ENCODE measurements at places on chromosomes 2 and 18.
A peak's percentile ranks its signal among the peaks of the same experiment; 100 is the strongest.

DNA sequence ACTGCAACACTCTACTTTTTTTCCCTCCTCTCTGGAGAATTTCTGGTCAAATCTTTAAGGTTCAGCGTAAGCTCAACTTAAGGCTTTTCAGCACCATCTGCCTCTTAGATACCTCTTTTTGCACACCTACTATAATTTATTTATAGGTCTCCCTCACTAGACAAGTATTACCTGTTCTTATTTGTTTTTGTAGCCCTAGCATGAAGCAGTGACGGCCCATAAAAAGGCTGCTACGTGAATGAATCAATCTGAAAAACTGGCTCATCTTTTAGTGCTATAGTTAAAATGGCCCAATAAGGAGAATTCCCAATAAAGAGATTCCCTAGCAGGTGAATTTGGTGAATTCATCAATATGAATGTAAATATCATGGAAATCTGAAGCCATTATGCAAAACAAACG is 6.5 kb downstream of the RNF149 start:
- DNase-seq, result no peak

- DNase-seq, result no peak
Measured at GRCh38 chr18:48139431-48140347, 209.2 kb upstream of the SMAD2 start.

DNA sequence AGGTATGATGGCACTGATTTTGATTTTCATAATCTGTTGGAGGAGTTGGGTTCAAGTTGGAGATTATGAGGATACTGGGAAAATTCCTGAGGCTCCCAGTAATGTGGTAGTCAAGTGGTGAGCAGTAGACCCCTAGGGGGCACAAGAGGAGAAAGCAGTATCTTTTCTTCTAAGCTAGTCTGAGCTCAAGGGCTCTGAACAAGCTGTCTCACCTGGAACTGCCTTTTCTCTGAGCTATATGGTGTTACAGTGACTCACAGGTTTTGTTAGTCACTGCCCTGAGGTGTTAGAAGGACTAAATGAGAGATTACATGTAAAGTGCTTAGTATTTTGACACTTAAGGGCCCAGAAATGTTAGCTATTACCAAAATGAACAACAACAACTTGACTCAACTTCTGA is 42.2 kb downstream of the CD302 start:
- DNase-seq, result no peak

DNA sequence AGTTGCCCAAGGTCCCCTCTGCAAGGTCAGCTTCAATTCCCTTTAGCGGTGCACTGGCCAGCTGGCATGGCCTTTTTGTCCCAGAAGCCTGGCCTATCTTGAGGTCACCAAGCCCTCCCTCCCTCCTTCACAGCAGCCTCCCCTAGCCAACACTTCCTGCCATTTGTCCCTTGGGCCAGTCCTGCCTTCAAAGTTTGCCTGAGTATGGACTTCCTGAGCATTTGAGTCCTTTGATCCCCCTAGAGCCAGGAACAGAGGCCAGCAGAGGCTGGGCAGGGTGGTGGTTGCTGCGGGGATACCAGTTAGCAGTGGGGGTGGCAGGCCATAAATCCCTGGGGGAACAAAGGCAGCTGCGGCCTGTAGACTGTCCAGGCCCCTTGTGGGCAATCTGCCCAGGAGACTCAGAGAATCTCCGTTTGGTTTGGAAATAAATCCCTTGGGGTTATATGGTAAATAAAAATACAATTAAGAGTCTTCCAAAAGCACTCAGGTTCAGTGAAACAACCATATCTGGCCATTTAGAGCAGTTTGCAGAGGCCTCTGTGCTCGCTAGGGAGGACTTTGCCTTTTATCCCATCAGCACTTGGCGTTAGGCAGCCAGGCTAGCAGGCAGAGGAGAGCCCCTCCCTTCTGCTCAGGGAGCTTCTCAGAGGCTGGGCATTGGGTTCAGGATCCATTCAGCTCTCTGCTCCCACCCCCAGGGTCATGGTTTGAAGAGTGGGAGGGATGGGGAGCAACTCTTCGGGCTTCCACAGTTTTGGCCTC is 3.1 kb upstream of the HES6 start:
- DNase-seq, result no peak

GRCh38 chr18:9016633-9017166 is 85.8 kb upstream of the NDUFV2 start:
- DNase-seq, result no peak

DNA sequence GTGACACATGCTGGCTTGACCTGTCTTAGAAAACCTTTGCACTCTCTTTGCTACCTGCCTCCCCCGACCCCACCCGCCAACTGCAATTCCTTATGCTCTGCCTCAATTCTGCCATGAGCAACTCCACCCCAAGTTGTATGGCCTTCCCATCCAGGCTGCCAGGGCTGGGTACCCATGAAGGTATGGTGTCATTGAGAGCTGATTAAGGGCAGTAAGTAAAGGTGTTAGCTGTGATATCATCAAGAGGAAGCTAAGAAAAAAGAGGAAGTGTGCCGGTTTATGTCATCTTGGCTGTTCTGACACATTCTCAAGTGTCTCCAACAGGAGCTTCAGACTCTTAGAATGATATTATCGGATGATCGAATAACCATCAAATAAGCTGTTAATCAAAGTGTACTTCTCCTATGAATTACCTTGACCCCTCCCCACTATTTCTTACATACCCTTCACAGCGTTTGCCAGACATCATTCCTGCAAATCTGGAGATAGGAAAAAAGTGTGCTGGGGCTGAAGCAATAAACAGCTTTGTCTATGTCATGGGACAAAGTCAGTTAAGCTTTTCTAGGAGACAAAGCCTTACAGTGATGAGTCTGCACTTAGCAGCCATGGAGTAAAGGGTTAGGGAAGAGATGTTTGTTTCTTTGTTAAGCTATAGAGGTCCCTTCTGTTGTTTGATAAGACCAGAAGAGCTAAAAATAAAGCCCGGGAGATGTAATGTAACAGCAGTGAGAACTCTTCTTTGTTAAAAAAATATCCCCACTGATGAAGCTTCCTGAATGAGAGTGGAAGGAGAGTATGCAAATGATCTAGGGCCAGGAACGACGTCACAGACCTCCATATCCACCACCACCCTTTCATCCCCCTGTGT is 40.4 kb upstream of the SMAD2 start:
- DNase-seq, result peak; percentile 83

GRCh38 chr2:149148194-149149006 is 109.9 kb downstream of the LYPD6B start:
- DNase-seq, result no peak

DNA sequence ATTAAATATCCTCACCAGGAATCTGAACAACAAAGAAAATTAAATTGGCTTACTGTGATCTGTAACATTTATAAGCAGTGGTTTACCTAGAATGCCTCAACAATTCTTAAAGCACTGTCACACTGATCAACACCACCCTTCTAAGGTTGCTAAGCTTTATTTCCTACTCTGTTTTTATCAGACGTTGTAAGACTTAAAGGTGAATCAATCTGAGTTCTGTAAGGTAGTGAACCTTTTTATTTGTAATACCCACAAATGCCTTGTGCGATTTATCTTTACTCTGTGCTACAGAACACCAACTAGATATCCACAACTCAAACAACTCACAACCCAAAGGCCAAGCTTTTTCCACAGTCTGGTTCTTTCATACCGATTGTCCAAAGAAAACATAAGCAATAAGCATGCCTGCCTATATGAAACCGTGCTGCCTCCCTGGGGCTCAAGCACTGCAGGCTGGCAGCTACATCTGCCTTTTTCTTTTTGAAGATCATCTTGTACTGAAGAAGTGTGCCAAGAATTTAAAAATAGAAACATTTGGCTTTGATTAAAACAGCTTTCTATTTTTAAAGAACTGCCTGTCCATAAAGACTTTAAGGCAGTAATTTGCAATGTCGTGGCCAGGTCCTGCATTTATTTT is 490.7 kb downstream of the NUP35 start:
- no peak for DNase-seq

- DNase-seq, result no peak
Measured at GRCh38 chr2:72999729-73000725, 71.5 kb downstream of the SFXN5 start.

- no peak for DNase-seq
Measured at GRCh38 chr2:128414351-128414750, 95.7 kb upstream of the HS6ST1 start.

- no peak for DNase-seq
Measured at GRCh38 chr18:3499501-3499900, 49.5 kb downstream of the TGIF1 start.

Measured in inflammatory macrophage (primary cell).